Stimulated activated CD4-positive, alpha-beta T cell treated with anti-CD3 and anti-CD28 coated beads, Interleukin-15, amount 100 ng/mL, for 1 hour (primary cell): ENCODE measurements at places on chromosomes 5 and 9.

- DNase-seq: no peak
Measured at GRCh38 chr9:132068605-132069004, 11.1 kb downstream of the MED27 start.

DNA sequence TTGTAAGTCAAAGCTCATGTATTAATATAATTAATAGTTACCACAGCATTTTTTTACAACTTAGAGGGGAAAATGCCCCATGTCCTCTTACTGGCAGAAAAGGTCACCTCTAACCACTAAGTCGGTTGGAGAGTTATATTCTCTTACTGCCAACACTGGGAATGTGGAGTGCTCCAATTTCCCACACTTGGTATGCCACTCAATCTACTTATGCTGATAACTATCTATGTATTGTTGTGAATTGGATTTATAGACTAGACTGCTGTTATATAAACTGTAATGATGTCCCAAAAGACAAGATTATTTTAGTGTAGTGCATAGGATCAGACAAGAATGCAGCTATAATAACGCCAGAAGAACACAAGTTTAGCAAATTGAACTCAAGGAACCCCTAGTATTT, 2385.2 kb upstream of the C9orf72 start:
- DNase-seq: no peak

GRCh38 chr5:124515497-124516245, 230.8 kb downstream of the ZNF608 start:
- DNase-seq: no peak

DNA sequence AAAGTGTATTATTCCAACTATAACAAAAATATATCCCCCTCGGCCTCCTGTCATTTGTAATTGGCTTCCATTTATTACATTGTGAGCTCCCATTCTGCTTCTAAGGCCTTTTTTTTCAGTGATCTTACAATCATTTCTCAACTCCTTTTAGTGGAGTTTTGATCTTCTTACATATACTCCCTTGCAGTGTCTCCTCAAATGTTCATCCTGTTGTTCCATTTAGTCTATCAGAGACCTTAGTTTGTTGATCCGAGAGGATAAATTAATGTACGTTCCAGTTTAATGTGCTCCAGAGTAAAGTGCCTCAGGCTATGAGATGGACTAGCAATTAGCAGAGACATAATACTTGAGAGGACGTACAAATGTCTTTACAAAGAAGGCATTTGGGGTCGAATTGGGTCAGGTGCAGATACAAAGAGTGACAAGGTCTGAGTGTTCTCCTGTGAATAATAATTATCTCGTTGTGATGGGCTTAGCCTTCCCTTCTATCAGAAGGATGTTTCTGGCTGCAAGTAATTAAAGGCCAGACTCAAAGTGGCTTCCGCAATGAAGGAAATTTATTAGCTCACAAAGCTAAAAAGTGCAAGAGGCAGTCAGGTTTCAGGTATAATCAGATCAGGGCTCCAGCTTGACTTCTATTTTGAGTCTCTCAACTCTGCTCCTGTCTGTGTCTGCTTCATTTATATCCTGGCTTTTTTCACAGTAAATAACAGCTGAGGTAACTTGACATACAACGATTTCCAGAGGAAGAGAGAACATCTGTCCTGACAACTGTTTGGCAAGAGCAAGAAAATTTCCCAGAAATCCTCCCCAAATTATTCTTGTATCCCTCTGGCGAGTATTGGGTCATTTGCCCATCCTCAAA, 30.1 kb downstream of the ARRDC3 start:
- no peak for DNase-seq

- no peak for DNase-seq
Measured at GRCh38 chr5:17429353-17429752, 68.7 kb upstream of the TAF11L2 start.

GRCh38 chr9:78026416-78026815, 5.2 kb downstream of the GNAQ start:
- DNase-seq: no peak

DNA sequence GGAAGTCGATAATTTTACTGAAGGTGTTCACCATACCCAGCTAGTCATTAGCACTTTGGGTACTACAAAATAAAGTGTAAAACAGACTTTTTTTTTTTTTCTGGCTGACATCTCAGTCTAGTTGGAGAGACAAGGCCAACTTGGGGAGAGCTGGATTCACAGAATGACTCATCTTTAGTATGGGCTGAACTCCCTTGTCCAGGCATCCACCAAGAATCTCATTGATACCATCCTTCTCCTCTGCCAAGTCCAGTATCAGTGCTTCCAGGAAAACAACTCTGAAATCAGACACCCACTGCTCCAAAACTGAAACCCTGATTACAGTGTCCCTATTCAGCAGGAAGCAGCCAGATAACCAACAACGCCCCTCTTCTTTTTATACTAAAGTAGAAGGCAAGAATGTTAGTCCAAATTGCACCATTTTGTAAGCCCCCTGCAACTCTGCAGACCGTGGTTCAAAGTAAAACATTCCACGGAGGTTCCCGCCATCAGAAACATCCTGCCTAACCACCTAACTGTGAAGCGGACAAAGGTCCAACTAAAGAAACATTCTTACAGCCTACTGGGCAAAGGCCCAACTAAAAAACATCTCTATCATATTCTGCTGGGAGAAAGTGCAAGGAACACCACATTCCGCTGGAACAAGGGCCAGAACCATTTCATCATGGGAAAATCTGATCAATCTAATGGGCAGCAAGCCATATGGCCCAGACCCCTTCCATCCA, 728.2 kb downstream of the BRINP1 start:
- DNase-seq: no peak

GRCh38 chr5:68032216-68032762, 183.3 kb upstream of the PIK3R1 start:
- DNase-seq: no peak

- no peak for DNase-seq
Measured at GRCh38 chr9:91897201-91897600, 52.8 kb downstream of the ROR2 start.
